Stimulated activated CD4-positive, alpha-beta T cell treated with anti-CD3 and anti-CD28 coated beads, TNF-alpha, amount 100 ng/mL, for 24 hours (primary cell): ENCODE measurements at places on chromosomes 13 and 19.

GRCh38 chr19:39969266-39969665, 1.7 kb upstream of the PSMC4 start:
- no peak for DNase-seq

- DNase-seq: no peak
These were observed 45.3 kb downstream of the SLC7A9 start for GRCh38 chr19:32824191-32824751.

GRCh38 chr13:36343766-36344165, 2.4 kb downstream of the SPART start:
- DNase-seq: no peak

DNA sequence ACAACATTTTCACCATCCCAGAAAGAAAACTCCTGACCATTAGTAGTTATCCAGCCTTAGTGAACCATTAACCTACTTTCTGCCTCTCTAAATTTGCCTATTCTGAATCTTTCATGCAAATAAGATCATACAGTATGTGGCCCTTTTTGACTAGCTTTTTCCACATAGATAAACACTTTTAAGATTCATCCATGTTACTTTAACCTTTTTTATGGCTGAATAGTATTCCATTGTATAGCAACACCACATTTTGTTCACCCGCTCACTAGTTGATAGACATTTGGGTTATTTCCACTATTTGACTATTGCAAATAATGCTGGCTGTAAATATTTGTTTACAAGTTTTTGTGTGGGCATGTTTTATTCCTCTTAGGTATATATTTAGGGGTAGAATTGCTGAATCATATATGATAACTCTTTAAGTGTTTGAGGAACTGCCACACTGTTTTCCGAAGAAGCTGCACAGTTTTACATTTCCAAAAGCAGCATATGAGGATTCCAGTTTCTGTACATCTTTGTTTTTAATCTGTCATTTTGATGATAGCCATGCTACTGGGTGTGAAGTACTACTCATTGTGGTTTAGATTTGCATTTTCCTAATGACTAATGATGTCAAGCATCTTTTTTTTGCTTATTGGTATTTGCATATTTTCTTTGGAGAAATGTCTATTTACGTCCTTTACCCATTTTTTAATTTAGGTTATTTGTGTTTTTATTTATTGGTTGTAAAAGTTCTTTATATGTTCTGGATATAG, 17.1 kb downstream of the COG6 start:
- DNase-seq: no peak

DNA sequence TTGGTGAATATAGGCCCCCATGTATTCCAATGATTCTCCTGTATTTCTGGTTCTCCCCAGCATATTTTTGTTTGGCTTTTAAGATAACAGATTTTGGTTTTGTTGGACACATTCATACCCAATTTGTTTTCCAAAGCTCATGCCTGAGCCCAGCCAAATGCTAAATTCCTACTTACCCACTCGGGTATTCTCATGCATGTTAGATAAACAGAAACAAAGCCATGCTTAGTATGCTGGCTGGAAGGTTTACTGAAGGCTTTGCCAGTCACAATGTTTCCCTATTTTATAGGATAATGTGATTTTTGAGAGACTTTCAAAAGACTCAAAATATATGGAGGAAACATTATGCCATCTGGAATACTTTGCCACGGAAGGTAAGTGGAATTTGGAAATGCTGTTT, 206.8 kb downstream of the ATP8A2 start:
- no peak for DNase-seq

DNA sequence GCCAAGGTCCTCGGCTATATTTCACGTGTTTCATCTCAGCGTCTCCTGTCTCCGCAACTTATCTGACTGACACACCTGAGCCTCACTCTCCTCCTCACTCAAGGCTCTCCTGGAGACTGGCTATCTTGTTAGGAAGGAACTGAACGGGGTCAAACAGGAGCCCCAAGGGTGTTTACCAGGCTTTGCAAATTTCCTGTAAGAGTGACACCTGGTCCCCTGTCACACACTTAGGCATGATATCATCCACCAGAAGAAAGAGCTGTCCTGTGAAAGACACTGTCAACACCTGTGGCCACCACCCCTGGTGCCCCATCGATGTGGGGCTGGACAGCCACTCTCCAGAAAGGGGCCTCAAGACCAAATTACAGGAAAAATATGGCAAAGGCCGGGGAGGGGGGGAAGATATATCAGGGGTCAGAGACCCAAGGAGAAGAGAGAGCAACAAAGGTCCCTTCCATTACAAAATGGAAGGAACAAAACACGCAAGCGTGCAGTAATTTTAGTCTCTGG, 2.9 kb downstream of the CD70 start:
- DNase-seq: no peak

DNA sequence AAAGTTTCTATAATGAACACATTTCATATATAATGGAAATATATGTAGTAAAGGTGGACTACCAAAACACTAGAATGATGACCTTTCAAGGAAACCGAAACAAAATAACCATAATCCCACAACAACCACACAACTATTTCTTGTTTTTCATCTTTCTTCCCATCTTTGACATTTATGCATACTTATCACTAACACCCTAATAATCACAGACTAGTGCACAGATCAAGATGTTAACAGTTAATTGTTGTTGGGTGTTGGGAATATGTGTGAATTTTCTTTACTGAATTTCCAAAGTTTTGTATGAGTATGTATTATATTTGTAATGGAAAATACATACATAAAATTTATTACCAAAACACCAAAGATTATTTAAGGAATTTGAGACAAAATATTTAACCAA, 30.3 kb downstream of the PEG3 start:
- no peak for DNase-seq

- no peak for DNase-seq
These were observed 19.9 kb upstream of the GDF15 start for GRCh38 chr19:18366021-18366435.

GRCh38 chr19:8690753-8691539, 7.6 kb downstream of the ACTL9 start:
- no peak for DNase-seq

- no peak for DNase-seq
These were observed 2.4 kb downstream of the LIN7B start for GRCh38 chr19:49116544-49116943.

GRCh38 chr19:35154525-35155406, at the start of gene FXYD5:
FXYD5 (plus strand) TSS chr19:35154735; CDS start chr19:35155551, 816 bp downstream.
- DNase-seq: peak; percentile 81

DNA sequence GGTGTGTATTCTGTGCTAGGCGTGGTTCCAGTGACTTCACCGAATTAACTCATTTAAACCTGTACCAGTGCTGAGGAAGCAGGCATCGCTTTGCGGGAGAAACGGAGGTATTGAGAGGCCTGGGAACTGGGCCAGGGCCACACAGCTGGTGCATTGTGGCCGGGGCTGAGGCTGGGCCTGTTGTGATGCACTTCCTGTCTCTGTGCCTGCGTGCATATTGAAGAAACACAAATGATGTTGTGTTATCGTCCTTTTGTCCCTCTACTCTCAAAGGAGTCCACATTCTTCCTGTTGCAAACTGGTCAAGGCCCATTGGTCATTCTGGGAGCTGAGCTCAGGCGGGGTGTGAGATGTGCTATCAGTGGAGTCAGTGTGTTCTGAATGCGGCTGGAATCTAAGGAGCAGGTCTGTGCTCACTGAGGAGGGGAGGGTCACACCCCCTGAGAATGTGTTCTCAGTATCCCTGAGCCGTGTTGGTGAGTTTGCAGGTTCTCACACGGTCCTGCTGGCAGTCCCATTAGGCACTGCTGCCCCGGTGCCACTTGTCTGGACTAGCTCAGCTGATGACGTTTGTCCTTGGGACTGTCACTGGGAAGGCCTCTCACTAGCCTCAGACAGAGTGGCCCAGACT, 62.1 kb downstream of the ARHGEF7 start:
- peak; percentile 34 for DNase-seq

GRCh38 chr13:21736926-21737325, 66.1 kb downstream of the FGF9 start:
- no peak for DNase-seq

- no peak for DNase-seq
These were observed 52.0 kb upstream of the C13orf46 start for GRCh38 chr13:114025714-114026431.

- no peak for DNase-seq
These were observed 96.8 kb downstream of the KDM4B start for GRCh38 chr19:5065663-5066093.

GRCh38 chr19:2354670-2355069, 5.4 kb upstream of the TMPRSS9 start:
- no peak for DNase-seq

GRCh38 chr13:97390941-97391600, 42.9 kb upstream of the RAP2A start:
- DNase-seq: no peak

DNA sequence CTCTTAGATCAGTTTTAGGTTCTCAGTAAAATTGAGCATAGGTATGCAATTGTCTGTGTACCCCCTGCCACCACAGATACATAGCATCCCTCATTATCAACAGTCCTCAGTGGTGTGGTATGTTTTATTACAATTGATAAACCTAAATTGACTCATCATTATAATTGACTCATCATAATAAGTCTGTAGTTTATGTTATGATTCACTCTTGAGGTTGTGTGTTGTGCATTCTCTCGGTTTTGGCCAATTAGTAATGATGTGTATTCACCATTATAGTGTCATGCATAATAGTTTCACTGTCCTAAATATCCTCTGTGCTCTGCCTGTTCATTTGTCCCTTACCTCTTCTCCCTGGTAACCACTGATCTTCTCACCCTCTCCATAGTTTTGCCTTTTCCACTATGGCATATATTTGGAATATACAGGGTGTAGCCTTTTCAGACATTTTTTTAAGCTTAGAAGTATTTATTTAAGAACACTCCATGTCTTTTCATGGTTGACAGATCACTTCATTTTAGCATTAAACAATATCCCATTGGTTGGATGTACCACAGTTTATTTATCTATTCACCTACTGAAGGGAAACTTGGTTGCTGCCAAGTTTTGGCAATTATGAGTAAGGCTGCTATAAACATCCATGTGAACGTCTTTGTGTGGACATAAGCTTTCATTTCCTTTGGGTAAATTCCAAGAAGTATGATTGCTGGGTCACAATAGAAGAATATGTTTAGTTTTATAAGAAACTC, 1620.6 kb upstream of the MIR17HG start:
- DNase-seq: no peak

GRCh38 chr19:50022823-50023222, 2.3 kb downstream of the VRK3 start:
- no peak for DNase-seq

DNA sequence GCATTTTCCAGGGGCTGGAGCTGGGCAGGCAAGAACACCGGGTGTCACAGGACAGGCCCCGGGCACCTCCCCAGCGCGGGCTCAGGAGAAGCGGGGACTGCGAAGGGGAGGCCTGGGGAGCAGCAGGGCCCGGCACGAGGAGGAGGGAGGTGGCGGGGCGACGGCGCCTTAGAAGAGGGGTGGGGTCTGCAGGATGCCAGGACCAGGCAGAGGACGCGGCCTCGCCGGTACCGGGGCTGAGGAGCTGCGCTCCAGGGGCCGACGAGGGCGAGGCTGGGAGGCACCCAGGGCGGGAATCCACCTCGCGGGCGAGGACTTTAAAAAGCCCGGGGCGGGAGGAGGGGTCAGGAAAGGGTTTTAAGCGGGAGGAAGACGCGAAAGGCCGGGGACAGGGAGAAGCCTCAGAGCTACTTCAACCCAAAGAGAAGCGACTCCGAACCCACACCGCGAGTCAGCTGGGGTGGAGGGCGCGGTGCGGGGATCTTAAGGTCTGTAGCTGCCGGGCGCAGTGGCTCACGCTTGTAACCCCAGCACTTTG, 665 bp downstream of the ZNF347 start:
- DNase-seq: peak; percentile 11

- DNase-seq: no peak
These were observed at the start of gene C5AR1 for GRCh38 chr19:47309608-47310007. C5AR1 (plus strand) TSS chr19:47309861; CDS start chr19:47309896, 35 bp downstream.

- DNase-seq: peak; percentile 61
These were observed 834 bp downstream of the FBXO27 start for GRCh38 chr19:39031368-39032062.

DNA sequence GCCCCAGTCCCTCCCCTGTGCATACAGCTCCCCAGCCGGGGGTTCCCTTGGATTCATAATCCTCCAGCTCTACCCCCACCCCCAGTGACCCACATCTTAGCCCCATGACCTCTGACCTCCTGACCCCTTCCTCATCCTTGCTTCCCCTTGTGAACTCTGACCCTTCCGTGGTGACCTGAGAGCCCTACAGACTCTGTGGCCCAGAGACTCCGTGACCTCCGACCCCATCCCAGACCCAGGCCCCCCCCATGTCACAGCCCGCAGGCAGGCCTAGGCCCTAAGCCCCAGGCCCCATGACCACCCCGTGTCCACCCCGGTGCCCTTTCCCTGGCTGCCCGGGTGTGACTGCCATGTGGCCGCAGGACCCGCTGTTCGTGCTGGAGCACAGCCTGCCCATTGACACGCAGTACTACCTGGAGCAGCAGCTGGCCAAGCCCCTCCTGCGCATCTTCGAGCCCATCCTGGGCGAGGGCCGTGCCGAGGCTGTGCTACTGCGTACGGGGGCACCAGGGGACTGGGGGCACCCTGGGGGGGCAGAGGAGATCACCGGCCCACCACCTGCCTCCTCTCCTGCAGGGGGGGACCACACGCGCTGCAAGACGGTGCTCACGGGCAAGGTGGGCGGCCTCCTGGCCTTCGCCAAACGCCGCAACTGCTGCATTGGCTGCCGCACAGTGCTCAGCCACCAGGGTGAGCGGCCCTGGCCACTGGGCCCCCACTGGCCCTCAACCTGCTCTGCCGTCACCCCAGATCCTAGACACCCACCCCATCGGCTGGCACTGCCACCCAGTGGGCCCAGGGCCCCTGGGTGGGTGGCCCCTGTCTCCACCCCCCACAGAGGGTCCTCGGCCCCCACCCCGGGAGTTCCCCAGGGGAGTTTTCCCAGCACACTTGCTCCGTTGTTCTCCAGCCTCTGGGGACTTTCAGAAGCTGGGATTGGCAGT, 2.4 kb upstream of the SPIB start:
- DNase-seq: no peak

GRCh38 chr19:39677961-39678889, 22.5 kb downstream of the LGALS16 start:
- DNase-seq: no peak

- no peak for DNase-seq
These were observed 37.4 kb downstream of the TMEM255B start for GRCh38 chr13:113796211-113796963.

GRCh38 chr19:40539070-40539469, 37.6 kb upstream of the SHKBP1 start:
- DNase-seq: no peak

DNA sequence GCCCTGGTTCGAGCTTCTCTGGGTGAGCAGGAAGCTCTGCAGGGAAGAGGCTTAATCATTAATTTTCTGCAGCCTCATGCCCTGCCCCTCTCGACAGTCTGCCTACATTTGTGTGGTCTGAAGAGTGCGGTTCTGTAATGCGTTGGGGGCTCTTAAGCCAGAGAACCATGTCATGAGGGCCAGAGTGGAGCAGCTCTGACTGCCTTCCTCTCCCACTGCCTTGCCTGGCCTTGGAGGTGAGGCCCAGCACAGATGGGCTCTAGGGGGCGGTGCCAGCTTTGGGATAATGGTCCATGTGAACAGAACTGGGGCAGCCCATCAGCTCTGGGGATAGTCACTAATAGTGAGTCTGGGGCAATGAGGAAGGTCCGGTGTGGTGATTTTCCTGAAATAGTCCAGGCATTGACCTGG, 5.7 kb downstream of the FGF9 start:
- DNase-seq: no peak

GRCh38 chr13:83618966-83619365, 263.3 kb downstream of the SLITRK1 start:
- no peak for DNase-seq
